ENCODE measurements at places on chromosomes 1 and 21.
A peak's percentile ranks its signal among the peaks of the same experiment; 100 is the strongest.

- no peak for DNase-seq
These were observed 137.3 kb downstream of the SLC30A10 start for GRCh38 chr1:219790834-219791615.

GRCh38 chr1:228798548-228798947 is 63.3 kb downstream of the RHOU start:
- DNase-seq: no peak

DNA sequence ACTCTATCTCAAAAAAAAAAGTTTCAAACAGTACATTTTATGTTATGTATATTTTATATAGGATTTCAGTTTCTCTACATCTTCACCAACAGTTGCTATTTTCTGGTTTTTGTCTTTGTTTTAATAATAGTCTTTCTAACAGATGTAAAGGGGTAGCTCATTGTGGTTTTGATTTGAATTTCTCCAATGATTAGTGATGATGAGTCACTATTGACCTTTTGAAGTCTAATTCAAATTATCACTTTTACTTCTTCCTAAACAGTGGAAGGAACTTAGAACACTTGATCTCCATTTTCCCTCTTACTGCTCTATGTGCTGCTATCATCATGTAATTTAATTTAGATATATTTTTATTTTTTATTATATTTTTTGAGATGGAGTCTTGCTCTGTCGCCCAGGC is 31.7 kb upstream of the SHCBP1L start:
- DNase-seq: no peak

DNA sequence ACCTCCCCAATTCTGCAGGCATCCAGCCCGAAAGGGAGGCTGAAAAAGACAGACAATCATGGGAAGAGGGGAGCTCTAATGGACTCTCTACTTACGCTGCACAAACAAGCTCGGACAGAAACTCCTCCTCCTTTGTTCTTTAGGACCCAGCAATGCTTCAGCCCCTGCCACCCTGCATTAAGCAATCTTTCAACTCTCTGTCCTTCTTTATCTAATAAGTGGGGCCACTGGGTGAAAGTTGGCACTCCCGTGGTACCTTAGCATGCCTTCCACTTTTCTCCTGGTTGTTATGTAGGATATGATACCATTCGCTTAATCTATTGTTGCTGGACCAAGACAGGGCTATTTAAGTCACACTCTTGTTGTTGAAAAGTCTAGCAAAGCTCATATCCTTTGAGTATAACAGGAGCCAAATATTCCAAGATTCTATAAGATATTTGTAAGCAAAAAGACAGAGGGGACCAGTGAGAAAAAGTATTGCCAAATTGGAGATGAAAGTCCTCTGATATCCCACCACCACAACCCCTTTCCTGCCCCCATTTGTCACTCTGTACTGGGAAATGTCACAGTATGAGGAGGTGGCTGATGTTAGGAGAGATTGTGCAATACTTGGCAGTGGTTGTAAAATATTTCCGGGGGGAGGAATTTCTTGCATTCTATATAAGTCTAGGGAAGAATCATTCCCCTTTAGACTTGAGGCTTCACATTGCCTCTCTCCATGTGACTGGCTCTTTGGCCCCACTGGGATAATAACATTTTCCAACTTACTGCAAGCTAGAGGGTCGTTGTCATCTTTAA is 137.3 kb upstream of the GJB5 start:
- no peak for DNase-seq

GRCh38 chr1:110765640-110766335 is 91.0 kb upstream of the KCNA3 start:
- DNase-seq: peak; percentile 17

DNA sequence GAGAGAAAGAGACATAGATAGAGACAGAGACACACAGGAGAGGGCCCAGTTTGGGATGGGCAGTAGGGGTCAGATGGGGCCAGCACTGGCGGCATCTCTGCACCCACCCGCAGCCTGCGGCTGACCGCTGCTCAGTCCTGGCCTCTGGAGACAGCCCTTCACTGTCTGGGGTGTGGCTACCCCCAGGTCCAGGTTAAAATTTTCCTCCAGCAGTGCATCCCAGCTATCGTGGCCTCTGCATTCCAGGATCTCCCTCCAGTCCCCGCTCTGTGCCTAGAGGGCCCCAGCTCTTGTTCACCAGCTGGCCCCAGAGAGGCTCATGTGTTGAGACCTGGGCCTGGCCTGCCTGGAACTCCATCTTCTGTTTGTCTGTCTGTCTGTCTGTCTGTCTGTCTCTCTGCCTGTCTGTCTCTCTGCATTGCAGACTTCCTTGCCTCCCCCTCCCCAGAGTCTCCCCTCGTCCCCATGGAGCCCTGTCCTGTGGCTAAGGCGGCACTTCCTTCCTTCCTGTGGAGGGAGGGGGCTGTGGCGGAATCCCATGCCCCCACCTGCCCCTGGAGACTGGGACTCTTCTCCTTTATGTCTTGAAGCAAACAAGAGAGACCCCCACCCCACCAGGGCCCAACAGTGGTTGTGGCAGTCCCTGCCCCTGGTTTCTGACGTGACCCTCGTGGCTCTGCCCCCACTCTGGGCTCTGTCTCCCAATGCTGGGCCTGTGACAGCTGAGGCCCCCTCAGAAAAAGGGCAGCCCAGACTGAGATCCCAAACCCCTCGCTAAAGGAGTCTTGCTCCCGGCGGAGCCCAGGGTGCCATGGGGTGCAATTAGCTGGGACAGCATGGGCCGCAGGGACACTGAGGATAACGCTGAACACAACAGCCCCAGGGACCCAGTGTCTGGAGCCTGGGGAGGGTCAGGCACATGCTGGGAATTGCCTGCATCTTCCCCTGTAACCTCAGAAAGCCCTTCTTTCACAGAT is 241.8 kb downstream of the NPHP4 start:
- no peak for DNase-seq

DNA sequence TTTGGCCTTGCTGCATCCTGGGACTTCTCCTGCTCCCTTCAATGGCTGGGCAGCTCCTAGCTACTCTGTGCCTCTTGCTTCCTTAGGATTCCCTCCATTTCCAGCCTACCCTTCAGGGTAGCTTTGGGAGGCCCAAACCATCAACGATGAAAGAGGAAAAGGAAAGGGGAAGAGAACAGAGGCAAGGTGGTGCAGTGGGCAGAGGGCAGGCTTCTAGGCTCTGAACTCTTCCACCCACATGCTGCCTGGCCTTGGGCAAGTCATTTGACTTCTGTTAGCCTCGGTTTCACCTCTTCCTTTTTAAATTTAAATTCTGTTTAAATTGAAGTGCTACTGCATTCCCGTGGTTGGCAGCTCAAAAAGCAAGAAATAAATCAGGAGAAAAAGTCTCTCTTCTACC is 5.7 kb upstream of the PPM1J start:
- no peak for DNase-seq

GRCh38 chr1:168520832-168521231 is 23.0 kb downstream of the XCL2 start:
- no peak for DNase-seq

DNA sequence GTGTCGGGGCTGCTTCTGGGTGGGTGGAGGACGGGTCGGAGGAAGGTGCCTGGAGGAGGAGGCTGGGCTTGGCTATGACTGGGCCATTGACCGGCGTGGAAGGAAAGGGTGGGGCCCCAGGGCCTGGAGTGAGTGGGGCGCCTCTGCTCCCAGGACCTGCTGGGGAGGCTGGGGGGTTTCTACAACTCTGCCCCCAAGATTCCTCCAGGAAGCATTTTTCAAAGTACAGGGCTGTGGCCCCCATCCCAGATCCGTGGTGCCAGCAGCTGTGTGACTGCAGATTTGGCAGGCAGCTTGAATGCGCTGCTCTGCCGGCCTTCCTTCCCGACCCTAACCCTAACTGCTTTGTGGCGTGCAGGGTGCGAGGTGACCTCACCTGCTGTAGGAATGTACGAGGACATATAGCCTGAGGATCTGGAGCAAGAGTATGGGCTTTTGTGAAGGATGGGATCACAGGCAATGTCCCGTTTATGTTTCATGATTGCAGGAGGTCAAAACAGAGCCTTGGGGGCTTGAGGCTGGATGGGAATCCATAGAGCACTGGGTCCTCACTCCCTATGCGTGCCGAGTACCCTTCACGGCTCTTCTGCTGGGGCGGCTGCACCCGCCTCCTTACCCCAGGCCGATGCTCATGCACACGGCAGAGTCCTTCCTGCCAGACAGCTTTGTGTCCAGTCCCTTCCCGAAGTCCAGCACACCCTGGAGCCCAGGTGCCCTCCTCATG is 24.7 kb downstream of the TRPM2 start:
- DNase-seq: no peak

- DNase-seq: no peak
These were observed 19.3 kb downstream of the GNPAT start for GRCh38 chr1:231260351-231260750.

DNA sequence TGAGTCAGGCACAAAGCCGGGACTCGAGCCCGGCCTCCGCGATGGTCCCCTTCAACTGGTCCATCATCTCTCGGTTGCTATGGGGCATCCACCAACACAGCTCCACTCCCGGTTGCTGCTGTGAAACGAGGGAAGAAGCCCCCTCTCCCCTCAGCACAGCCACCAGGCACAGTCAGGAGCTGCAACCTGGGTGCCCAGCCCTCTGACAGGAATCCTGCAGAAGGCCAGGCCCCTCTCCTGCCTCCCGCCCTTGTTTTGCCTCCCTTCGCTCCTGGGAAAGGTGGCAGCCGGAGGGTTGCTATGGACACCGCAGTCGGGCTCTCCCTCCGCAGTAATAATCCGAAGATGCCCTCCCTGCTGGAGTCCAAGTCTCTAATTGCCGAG is 8.9 kb upstream of the KCNN3 start:
- DNase-seq: no peak

DNA sequence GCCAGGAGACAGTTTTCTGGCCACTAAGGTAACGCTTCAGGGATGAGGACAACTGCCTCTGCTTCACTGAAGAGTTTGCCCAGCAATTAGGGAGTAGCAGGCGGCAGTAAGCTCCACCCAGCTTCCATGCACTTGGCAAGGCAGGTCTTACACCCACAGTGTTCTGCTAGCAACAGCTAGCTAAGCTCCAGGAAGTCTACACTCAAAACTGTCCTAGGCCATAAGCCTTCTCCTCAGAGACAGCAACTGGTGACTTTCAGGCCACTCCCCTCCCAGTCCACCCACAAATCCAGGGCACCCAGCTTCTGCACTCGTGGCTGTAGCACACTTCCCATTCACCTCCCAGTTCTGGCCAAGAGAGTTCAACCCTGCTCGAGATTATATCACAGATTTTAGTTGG is 47.3 kb downstream of the KMO start:
- no peak for DNase-seq

GRCh38 chr1:43410571-43410970 is 20.9 kb downstream of the SZT2 start:
- DNase-seq: no peak

GRCh38 chr1:196488579-196488978 is 119.7 kb downstream of the KCNT2 start:
- no peak for DNase-seq

- DNase-seq: no peak
These were observed 3.2 kb downstream of the GJC2 start for GRCh38 chr1:228152918-228153258.

GRCh38 chr21:44365967-44366585 is 12.7 kb downstream of the TRPM2 start:
- no peak for DNase-seq

DNA sequence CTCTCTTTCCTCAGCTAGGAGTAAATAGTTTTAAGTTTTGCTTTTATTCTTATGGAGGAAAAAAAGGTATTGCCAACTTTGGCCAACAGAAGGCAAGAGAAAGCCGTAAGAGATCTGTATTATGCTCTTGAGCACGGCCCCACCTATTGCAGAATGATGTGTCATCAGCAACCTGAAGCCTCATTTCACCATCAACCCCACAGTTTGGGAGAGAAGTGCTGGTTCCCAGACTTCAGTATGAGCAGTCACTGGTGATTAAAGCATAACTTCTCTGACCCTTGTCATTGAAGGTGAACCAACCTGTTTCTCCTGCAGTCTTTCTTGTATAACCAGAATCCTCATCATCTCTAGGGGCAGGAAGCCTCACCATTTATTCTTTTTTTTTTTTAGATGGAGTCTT is 100.2 kb downstream of the SIPA1L2 start:
- DNase-seq: no peak

DNA sequence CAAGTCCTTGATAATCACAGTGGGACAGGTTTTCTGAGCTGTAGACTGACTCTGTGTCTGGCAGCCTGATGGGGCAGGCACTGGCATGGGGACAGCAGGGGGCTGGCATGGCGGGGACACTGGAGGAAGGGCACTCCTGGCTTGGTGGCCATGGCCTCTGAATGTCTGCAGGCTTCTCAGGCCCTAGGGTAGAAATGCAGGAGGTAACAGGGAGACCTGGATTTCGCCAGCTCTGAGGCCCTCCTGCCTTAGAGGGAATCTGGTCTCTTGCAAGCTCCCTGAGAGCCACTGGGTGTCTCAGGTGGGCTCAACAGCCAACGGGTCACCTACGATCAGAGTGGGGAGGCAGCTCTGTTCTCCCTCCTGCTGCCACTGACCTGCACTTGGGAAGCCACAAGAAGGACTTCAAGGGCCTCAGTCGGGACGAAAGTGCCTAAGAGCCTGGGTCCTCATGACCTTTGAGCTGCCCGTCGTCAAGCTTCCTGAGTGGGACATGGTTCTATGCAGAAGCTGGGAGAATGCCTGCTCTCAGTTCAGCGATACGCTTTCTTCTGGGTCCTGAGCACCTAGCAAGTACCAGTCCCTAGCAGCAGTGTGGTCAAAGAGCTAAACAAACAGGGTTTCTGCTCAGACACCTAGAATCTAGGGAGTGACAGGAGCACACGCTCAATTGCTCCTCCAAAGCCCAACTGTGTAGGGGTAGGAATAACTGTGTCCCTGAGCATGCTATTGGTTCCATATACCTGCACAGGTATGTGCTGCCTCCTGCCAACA is 569.0 kb downstream of the PTPRU start:
- no peak for DNase-seq

- no peak for DNase-seq
These were observed 4.5 kb upstream of the IL10RB start for GRCh38 chr21:33261635-33262034.

GRCh38 chr1:64654519-64655341 is 90.1 kb upstream of the RAVER2 start:
- no peak for DNase-seq

DNA sequence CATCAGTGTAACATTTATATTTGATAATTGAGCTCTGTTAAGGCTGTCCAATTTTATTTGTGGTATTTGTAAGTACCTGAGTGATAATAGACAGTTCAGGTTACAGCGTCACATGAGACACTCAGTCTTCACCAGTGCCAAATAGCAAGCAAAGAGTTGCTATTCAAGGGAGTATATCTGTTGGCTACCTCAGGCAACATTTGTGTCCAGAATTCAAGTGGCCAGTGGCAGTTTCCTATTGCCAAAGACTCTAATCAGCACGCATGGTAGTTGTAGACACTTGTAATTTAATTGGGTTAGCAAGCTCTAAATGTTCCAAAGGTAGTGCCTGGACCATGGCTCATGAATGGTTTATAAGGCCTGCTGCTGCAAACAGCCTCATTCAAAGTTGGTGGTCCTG is 1524.3 kb upstream of the B3GALT2 start:
- no peak for DNase-seq

DNA sequence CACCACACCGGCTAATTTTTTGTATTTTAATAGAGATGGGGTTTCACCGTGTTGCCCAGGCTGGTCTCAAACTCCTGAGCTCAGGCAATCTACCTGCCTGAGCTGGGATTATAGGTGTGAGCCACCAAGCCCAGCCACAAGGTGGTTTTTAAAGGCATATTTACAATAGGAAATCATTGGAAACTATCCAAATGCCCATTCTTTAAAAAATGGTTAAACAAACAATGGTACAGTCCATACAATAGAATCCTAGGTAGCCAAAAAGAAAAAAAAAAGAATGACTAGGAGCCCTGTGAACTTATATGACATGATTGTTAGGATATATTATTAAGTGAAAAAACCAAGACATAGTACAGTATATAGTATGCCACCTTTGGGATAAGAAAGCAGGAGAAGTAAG is 5.3 kb downstream of the ATP2B4 start:
- no peak for DNase-seq
